Right cardiac atrium (tissue), 5 donors: ENCODE measurements at places on chromosomes 12 and 14. TPM values are rescaled to one million over a fixed set of nuclear protein-coding genes. Genes with fewer than 3 reads are reported as not detected.

- no peak for DNase-seq
Measured at GRCh38 chr12:89181271-89181920, 170.9 kb downstream of the DUSP6 start.

DNA sequence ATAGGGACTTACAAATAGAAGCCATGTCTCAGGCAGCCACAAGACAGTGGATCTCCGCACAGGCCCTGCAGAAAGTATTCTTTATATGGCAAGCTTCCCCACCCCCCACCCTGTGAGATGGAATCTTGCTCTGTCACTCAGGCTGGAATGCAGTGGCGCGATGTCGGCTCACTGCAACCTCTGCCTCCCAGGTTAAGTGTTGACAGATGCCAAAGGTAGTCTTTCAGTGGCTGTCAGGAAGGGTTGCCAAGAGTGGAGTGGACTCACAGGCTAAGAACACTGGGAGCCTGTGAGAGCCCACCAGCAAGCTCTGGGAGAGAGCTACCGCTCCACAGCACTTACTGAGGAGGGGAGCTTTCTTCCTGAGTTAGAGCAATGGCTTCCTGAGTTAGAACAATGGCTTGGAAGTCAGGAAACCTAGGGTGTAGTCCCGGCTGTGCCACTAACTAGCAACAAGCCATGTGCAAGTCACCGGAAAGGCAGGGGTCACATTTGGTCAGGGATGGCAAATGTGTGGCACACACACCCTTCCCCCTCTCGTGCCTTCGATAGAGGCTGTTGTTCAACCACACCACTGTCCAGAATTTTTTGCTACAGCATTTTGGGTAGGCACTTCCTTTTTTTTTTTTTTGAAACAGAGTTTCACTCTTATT lies 2.6 kb downstream of the RNASE1 start:
- peak; percentile 72 for DNase-seq

C14orf39 gene
- not detected for total RNA-seq

PAPLN gene
- total RNA-seq: 6.1 TPM

MFAP5 gene
- 24.6 TPM for total RNA-seq

- DNase-seq: peak; percentile 95
Measured at GRCh38 chr12:124754949-124755800, 108.5 kb downstream of the SCARB1 start.

ATN1 gene
- total RNA-seq: 88.5 TPM

ASCL1 gene
- not detected for total RNA-seq

C2CD5 gene
- 24.4 TPM for total RNA-seq

SMIM41 gene
- 0.44 TPM for total RNA-seq

NKX2-1 gene
- total RNA-seq: not detected

PLXNC1 gene
- 7.6 TPM for total RNA-seq
